ENCODE measurements at places on chromosomes 11 and 22.

DNA sequence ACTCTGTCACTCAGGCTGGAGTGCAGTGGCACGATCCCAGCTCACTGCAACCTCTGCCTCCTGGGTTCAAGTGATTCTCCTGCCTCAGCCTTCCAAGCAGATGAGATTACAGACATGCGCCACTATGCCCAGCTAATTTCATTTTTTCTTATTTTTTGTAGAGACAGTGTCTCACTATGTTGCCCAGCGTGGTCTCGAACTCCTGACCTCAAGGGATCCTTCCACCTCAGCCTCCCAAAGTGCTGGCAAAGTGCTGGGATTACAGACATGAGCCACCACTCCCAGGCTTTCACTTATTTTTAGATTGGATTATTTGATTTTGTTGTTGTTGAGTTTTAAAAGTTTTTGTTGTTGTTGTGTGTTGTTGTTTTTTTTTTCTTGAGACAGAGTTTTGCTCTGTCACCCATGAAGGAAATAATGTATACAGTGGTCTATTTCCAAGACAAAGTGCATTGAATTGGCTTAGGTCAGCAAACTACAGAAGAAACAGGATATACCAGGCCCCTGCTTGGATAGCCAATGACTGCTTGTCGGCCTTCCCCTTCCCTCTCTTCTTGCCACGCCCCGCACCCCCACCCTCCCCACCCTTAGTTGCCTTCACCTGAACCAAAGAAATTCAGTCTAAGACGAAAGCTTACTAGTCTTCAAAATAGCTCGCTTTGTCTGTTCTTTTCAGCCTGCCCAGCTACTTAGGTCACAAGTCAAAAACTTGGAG is 91.8 kb upstream of the CLDN5 start:
- DNase-seq, result no peak

DNA sequence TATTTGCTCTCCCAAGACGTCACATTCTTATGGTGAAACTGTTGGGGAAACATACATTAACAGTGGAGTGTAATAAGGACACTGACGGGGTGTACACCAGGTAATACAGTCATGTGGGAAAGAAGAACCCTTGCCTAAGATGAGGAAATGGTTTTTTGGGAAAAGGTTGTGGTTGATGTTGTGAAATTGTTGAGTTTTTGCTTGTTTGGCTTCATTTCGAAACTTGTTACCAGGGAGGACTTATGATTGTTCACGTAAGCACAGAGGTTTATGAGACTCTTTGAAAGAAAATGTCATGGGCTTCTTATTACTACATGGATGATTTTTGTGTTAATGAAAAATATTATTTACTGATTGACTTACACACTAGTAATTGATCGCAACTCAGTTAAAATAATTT is 16.8 kb downstream of the ANO3 start:
- DNase-seq, result no peak

- DNase-seq, result no peak
Observed at GRCh38 chr11:34651551-34651950, 30.7 kb downstream of the EHF start.

DNA sequence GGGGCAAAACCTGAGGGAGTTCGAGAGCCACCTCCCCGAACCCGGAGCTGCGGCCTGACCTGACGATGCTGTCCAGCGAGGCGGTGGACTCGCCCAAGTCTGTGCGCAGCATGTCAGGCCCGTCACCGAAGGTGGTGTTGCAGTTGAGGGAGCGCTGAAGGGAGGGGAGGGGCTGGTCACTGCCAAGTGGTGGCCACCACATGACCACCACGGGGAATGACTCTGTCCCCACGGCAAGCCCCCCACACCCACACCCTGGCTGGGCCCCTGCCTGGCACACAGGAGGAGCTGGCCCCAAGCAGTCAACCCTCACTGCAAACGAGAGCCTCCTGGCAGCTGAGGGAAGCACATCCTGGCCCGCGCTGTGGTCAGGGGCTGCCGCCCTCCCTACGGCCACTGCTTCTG is 30.8 kb downstream of the TRMU start:
- DNase-seq, result peak; percentile 14

GRCh38 chr11:121180183-121180582 is 79.1 kb downstream of the TECTA start:
- no peak for DNase-seq

All from iPS-NIHi11 (cell line).